ENCODE measurements at places on chromosomes 5 and 9.
A peak's percentile ranks its signal among the peaks of the same experiment; 100 is the strongest.

- no peak overlapping the region for H3K4me3 ChIP-seq
- no peaks in the 10 kb centered on the region for H3K36me3 ChIP-seq
- DNase-seq: no peak
- H3K27me3 ChIP-seq: no peaks in the 10 kb centered on the region
- no peak overlapping the region for H3K27ac ChIP-seq
- no peaks in the 10 kb centered on the region for H3K4me1 ChIP-seq
Measured at GRCh38 chr5:157890836-157891597, 32.1 kb upstream of the CLINT1 start.

DNA sequence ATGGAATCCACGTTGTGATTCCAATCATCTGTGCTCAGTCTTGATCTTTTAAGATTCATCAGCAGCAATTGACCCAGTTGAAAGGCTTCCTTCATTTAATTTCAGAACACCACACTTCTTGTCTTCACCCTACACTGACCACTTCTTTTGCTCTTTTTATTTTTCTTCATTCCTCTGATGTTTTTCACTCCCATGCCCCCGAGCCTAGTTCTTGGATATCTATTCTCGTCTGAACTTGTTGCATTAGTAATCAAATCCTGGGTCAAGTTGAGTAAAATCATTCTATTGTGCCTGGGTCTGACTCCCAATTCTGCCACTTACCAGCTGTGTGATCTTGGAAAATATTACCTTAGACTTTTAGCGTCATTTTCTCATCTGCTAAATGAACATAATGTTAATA lies 356.5 kb downstream of the CDH12 start:
- DNase-seq: no peak
- peaks cover 7% of the 10 kb centered on the region for H3K4me1 ChIP-seq
- H3K36me3 ChIP-seq: no peaks in the 10 kb centered on the region
- H3K27ac ChIP-seq: no peak overlapping the region
- H3K4me3 ChIP-seq: no peak overlapping the region
- no peaks in the 10 kb centered on the region for H3K27me3 ChIP-seq

GRCh38 chr9:95311961-95312360 lies 5.5 kb downstream of the FANCC start:
- no peak overlapping the region for H3K4me3 ChIP-seq
- H3K36me3 ChIP-seq: no peaks in the 10 kb centered on the region
- H3K27ac ChIP-seq: no peak overlapping the region
- H3K4me1 ChIP-seq: peaks cover 11% of the 10 kb centered on the region

DNA sequence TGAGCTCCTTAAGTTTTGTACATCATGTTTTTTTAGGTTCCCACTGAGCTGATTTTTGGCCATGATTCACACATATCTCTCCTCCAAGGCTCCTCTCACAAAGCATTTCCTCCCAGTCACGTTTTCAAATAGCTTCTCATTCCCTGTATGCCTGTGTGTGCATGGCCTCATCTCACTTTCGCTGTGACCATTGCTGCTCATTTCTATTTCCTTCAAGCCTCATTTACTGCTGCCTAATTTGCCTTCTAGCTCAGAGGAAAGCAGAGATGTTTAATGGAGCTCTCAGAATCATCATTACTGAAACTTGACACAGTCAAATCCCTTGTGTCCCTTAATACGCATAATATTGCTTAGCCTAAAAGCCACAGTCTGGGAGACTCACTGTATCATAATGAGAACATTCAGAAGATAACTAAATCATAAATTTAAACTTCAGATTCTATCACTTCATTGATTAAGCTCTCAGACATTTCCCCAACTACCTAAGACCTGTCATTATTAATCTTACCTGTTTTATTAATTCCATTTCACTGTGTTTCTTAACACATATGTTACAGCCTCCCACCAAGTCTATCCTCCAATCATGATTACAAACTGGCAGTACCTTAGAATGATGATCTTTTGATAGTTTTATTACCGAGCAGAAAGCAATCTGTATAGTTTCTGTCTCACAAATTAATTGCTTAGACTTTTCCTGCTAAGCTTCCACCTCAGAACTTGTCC lies 278.3 kb upstream of the PTGER4 start:
- H3K36me3 ChIP-seq: no peaks in the 10 kb centered on the region
- H3K27me3 ChIP-seq: no peaks in the 10 kb centered on the region
- H3K4me1 ChIP-seq: peaks cover 31% of the 10 kb centered on the region
- H3K27ac ChIP-seq: peak overlapping the region; percentile 13
- H3K4me3 ChIP-seq: no peak overlapping the region

DNA sequence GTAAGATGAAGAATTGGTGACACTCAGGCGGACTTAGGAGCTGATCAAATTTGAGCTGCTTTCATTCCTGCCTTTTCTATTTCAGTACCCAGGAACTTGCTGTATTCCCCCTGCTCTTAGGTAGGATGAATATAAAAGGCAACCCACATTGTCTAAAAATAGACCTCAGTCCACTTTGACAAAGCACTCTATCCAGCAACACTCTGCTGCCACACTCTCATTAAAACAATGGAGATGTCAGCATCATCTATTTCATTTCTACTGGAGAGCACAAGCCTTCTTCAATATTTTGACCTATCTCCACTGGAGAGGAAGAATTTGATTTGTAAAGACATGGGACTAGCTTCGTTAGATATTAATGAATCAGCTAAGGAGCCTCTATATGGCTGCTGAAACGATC lies 468.4 kb downstream of the PTPRD start:
- H3K4me3 ChIP-seq: no peak overlapping the region
- no peaks in the 10 kb centered on the region for H3K4me1 ChIP-seq
- DNase-seq: no peak
- H3K27me3 ChIP-seq: no peaks in the 10 kb centered on the region
- no peak overlapping the region for H3K27ac ChIP-seq
- H3K36me3 ChIP-seq: no peaks in the 10 kb centered on the region

GRCh38 chr9:27462846-27463245 lies 61.2 kb upstream of the IFNK start:
- no peak for DNase-seq
- peaks cover 35% of the 10 kb centered on the region for H3K4me1 ChIP-seq
- no peak overlapping the region for H3K27ac ChIP-seq
- H3K27me3 ChIP-seq: no peaks in the 10 kb centered on the region
- H3K4me3 ChIP-seq: no peak overlapping the region

- no peak overlapping the region for H3K27ac ChIP-seq
- no peaks in the 10 kb centered on the region for H3K27me3 ChIP-seq
- peaks cover 1% of the 10 kb centered on the region for H3K36me3 ChIP-seq
- H3K4me1 ChIP-seq: no peaks in the 10 kb centered on the region
Measured at GRCh38 chr5:119343766-119344165, 12.1 kb upstream of the TNFAIP8 start.

- no peaks in the 10 kb centered on the region for H3K4me1 ChIP-seq
- no peaks in the 10 kb centered on the region for H3K36me3 ChIP-seq
- H3K27me3 ChIP-seq: no peaks in the 10 kb centered on the region
- no peak overlapping the region for H3K4me3 ChIP-seq
- H3K27ac ChIP-seq: no peak overlapping the region
- DNase-seq: no peak
Measured at GRCh38 chr9:9489183-9489582, 1123.6 kb downstream of the PTPRD start.

DNA sequence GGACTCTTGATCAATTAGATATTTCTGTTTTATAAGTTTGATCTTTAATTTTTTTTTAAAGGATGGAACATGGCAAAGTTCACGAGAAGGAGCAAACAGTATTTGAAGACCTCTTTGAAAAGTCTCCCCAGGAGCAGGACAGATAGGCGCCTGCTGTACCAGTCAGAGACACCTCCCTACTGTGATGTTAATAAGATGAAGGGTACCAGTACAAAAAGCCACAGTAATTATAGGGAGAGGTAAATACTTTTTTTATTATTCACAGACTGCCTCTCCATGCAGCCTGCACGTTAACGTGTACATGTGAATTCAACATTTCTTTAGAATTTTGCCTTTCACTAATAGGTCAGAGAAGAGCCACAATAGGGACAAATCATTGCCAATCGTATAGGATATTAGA lies 146.5 kb upstream of the CDH6 start:
- H3K27ac ChIP-seq: no peak overlapping the region
- H3K27me3 ChIP-seq: no peaks in the 10 kb centered on the region
- H3K36me3 ChIP-seq: no peaks in the 10 kb centered on the region

- H3K36me3 ChIP-seq: no peaks in the 10 kb centered on the region
- no peak overlapping the region for H3K27ac ChIP-seq
- H3K4me1 ChIP-seq: no peaks in the 10 kb centered on the region
- H3K27me3 ChIP-seq: no peaks in the 10 kb centered on the region
Measured at GRCh38 chr5:129858131-129858675, 46.1 kb upstream of the CHSY3 start.

GRCh38 chr5:169837686-169838085 lies 142.6 kb downstream of the INSYN2B start:
- H3K36me3 ChIP-seq: no peaks in the 10 kb centered on the region
- DNase-seq: no peak
- no peak overlapping the region for H3K27ac ChIP-seq
- H3K27me3 ChIP-seq: no peaks in the 10 kb centered on the region

DNA sequence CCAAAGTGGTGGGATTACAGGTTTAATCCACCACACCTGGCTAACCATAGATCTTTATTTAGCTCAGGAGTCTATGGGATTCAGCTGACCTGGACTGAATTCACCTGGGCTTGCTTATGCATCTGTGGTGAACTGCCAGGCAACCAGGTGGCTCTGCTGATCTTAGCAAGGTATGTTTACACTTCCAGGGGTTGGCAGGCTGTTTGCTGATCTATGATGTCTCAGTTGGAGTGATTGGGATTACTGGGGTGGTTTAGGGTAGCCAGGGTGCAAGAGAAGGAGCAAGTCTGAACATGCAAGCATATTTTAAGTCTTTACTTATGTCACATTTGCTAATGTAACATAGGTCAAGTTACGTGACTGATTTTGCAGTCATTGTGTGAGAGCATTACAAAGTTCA lies 63.6 kb upstream of the JAK2 start:
- no peak overlapping the region for H3K4me3 ChIP-seq
- H3K27me3 ChIP-seq: no peaks in the 10 kb centered on the region
- H3K27ac ChIP-seq: no peak overlapping the region
- H3K4me1 ChIP-seq: no peaks in the 10 kb centered on the region

DNA sequence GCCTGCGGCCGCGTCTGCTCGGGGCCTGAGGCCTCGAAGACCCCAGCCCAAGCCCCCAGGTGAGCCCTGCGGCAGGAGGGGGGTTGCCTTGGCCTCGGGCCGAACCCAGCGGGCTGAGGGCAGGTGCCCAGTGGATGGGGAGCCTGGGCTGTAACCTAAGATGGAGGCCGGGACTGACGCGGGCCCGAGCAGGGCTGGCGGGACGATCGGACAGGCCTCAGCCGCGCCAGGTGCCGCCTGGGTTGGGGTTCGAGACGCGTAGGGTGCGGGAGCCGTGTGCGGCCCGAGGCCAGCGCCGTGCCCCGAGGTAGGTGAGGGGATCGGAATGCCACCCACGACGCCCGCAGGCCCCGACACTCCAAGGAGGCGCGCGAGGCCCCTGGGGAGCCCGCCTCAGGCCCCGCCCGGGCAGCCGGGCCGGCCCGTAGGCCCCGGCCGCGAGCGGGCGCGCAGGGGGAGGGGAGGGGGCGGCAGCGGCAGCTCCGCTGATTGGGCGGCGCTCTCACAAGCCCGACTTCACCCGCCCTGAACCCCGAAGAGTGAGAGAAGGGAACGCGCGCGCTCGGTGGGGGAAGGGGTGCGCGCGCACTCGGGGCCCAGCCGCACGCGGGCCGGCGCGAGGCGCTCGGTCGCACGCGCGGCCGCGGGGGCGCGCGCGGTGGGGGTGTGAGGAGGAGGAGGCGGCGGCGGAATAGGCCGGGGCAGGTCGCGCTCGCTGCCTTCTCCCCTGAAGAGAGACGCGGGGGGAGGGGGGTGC lies at the start of gene NSD1:
TSS of gene NSD1 (plus strand) at position 678 of the 757 bp plus-strand sequence. CDS start 1,331 bp downstream, outside the sequence.
- peak within 1 kb of the TSS; percentile 49 for H3K4me3 ChIP-seq
- peaks cover 8% of the 10 kb centered on the region for H3K36me3 ChIP-seq
- peak; percentile 13 for DNase-seq
- no peaks in the 10 kb centered on the region for H3K27me3 ChIP-seq
- peak within 1 kb of the TSS; percentile 70 for H3K27ac ChIP-seq

GRCh38 chr5:93300309-93300923 lies 280.6 kb downstream of the NR2F1-AS1 start:
- no peak for DNase-seq
- no peak overlapping the region for H3K27ac ChIP-seq

DNA sequence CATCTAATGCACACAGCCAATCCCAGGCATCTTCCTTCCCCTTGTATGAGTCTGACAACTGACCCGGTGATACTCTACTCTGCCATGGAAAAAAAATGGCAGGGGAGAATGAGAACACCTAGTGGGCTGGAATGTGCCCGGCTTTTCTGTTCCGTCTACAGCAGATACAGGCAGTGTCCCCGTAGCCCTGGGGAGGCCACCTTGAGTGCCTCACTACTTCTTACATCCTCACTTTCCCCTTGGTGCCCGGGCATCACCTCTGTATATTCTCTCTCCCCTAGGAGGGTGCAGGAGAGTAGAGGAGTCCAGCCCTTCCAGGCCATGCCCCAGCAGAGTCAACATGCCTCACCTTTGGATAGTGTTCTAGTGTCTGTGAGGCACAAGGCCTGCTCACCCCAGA lies 56.2 kb downstream of the SYK start:
- no peaks in the 10 kb centered on the region for H3K27me3 ChIP-seq
- no peak overlapping the region for H3K4me3 ChIP-seq
- peaks cover 10% of the 10 kb centered on the region for H3K4me1 ChIP-seq
- DNase-seq: no peak
- no peaks in the 10 kb centered on the region for H3K36me3 ChIP-seq

DNA sequence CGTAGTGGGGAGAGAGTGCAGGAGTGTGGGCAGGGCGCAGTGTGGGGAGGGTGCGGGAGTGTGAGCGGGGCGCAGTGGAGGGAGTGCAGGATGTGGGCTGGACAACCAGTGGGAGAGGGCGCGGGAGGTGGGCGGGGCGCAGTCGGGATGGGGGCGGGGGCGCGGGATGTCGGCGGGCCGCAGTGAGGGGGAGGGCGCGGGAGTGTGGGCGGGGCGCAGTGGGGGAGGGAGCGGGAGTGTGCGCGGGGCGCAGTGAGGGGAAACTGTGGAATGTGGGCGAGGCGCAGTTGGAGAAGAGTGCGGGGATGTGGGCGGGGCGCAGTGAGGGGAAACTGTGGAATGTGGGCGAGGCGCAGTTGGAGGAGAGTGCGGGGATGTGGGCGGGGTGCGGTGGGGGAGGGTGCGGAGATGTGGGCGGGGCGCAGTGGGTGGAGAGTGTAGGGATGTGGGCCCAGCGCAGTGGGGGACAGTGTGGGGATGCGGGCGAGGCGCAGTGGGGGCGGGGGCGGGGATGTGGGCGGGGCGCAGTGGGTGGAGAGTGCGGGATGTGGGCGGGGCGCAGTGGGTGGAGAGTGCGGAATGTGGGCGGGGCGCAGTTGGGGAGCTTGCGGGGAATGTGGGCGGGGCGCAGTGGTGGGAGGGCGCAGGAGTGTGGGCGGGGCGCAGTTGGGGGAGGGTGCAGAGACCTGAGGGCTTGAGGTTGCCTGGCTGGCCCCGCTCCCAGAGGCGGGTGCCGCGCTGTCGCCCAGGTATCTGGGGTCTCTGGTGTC lies at the start of gene NXNL2:
TSS of gene NXNL2 (plus strand) at position 723 of the 770 bp plus-strand sequence. CDS start 257 bp downstream, outside the sequence.
- peak within 1 kb of the TSS; percentile 60 for H3K4me3 ChIP-seq
- DNase-seq: no peak
- no peak within 1 kb of the TSS for H3K27ac ChIP-seq
- H3K4me1 ChIP-seq: peaks cover 19% of the 10 kb centered on the region

GRCh38 chr5:59584858-59585846 lies 308.4 kb downstream of the PDE4D start:
- no peak for DNase-seq
- H3K27ac ChIP-seq: no peak overlapping the region
- H3K4me1 ChIP-seq: peaks cover 8% of the 10 kb centered on the region
- no peak overlapping the region for H3K4me3 ChIP-seq
- no peaks in the 10 kb centered on the region for H3K36me3 ChIP-seq

GRCh38 chr9:77616191-77616590 lies 31.9 kb downstream of the GNA14 start:
- no peak overlapping the region for H3K4me3 ChIP-seq
- DNase-seq: no peak
- H3K27ac ChIP-seq: no peak overlapping the region
- H3K4me1 ChIP-seq: no peaks in the 10 kb centered on the region
